ENCODE measurements at places on chromosomes 4 and X.
A peak's percentile ranks its signal among the peaks of the same experiment; 100 is the strongest.

DNA sequence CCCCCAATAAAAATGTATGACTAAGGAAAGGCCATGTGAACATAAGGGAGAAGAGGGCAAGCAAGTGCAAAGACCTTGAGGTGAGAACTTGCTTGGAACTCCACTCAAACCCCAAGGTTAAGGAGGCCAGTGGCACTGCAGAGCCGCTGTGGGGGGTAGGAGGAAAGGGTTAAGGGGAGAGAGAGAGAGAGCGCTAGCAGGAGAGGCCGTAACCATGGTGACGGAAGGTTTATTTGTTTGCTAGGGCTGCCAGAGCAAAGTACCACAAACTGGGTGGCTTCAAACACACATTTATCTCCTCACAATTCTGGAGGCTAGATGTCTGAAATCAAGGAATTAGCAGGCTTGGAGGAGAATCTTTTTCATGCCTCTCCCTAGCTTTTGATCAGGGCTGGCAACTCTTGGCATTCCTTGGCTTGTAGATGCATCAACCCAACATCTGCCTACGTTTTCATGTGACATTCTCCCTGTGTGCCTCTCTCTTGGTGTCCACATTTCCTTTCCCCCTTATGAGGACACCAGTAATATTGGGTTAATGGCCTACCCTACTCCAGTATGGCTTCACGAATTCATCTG lies 35.2 kb downstream of the SMIM20 start:
- DNase-seq, result no peak

- DNase-seq, result no peak
These were observed 6.3 kb upstream of the HPRT1 start for GRCh38 chrX:134453631-134454030.

DNA sequence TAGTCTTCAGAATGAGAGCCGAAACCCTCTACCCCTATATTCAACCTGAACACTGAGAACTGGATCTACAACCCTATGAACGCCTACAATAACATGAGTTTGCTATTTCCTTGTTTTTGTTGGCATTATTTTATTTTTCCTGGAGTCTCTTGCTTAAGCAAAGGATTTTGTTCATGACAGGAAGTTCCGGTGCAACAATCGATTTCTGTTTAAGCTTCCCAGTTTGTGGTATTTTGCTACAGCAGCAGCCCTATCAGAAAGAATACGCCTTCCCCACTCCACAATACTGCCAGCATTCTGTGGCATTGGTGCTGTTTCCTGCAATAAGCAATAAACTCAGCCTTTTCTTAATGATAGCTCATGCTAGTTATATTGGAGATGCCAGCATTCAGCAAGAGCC lies 60.9 kb downstream of the NPY5R start:
- DNase-seq, result no peak

- DNase-seq, result no peak
These were observed 38.1 kb upstream of the ANXA3 start for GRCh38 chr4:78513411-78513975.

DNA sequence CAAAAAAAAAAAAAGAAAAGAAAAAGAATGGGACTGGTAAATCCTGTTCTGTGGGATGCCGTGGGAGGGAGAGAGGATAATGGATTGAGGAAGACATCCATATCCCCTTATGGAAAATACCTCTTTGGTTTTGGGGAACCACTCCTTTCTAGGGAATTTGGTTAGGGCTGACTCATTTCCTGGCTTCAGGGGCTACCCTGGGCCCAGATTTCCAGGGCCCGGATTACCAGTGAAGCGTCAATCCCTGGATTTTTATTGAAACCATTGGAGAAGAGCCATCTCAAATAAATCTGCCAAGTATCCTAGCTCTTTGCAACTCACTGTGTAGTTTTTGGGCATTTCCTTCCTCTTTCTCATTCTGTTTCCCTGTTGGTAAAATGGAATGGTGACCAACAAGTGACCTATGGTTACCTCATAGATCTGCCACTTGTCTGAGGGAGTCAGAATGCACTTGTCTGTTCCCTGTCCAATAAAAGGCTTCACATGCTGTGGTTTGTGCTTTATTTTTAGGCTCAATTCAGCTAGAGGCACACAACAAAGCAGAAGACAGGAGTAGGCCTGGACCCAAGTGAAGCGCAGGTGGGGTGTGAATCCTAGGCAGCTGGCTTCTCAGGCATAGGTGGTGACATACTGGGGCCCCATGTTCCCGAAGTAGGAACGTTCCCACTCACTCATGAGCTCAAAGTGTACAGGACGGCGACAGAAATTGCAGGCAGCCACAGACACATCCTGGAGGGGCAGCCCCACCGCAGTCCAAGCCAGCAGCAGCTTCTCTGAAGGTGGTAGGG lies 8.6 kb downstream of the APEX2 start:
- no peak for DNase-seq

- DNase-seq, result no peak
These were observed 41.5 kb downstream of the F8 start for GRCh38 chrX:154981116-154981411.

DNA sequence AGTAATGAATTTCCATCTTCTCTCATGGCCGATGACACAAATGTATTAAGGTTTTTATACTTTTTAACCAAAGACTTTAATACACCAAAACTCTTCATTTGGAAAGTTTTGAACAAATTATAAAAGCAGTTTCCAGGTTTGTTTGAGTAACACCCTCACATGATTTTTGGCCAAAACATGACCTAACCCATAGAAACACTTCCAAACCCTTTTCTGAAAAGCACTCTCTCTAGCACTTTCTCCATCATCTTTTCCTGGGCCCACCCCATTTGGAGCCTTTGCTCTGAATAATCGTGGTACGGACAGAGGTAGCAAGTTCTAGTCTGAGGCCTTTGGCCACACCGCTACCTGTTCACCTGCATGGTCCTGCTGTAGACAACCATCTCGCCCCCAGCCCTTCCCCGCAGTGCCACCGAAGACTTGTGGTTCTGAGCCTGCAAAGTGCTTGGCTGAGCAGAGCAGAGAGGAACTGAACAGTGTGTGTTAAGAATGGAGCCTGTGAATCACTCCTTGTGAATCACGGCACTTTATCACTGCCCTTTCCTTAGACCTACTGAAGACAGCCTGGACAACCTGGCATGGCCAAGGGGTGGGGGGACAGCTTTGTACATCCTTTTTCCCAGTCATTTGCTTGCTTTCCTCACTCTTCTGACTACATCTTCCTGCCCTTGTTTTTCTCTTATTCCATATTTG lies 181.8 kb downstream of the PTTG2 start:
- DNase-seq, result peak; percentile 60

DNA sequence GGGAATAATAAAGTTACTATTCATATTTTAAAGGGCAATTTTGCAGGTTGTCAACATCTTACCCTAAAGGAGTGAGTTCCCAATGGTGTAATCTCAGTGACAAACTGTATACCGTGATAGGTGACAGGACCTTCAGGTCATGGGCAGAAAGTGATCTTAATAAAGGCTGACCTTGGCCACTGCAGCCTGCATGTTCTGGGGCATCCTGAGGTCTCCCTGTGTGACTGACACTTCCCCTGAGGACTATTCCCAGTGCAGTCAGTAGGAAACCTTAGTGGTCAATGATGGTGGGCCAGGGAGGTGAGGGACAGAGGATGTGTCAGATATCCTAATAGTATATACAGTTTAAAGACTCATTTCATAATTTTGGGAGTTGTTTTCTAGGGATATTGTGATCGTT lies 137.2 kb downstream of the SHROOM3 start:
- no peak for DNase-seq

- DNase-seq, result no peak
These were observed 163.5 kb upstream of the TLL1 start for GRCh38 chr4:165709516-165709915.
